ENCODE measurements at places on chromosomes 3 and 15.

DNA sequence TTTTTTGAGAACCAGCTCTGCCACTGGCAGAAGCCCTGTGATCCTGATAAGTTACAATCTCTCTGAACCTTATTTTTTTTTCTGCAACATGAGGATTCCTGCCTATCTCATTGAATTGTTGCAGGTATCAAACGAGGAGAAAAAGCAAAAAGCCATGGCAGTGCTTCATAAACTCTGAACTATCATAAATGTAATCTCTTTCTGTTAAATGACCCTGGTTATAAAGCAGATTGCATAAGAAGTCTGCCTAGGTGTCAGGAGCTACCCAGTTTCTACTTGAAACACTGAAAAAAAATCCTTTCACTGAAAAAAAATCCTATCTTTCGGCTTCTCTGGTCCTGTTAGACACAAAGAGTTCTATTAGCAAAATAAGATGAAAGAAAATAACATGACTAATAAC, 172.7 kb downstream of the FAM43A start:
- no peak for DNase-seq

- DNase-seq = no peak
Measured at GRCh38 chr3:9809239-9809614, 835 bp upstream of the TTLL3 start.

DNA sequence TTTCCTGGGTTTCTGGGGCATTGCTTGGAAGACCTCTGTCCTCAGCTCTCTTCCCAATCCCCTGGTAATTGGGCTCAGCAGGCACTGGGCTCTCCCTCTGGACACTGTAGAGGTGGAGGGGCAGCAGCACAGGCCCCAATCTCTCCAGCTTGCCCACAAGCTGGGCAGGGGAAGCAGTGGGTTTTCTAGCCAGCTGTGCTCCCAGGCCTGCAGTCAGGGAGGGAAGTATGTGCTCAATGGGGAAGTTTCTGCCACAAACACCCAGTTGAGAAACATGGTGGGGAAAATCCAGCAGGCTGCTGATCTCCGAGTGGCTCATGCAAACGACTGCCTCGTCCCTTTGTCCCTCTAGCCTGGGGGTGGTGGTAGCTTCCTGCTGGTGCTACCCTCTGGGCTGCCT, 12.8 kb upstream of the RFT1 start:
- DNase-seq = no peak

- DNase-seq = peak; percentile 73
Measured at GRCh38 chr15:52208306-52208946, 17.2 kb upstream of the GNB5 start.

- DNase-seq = no peak
Measured at GRCh38 chr15:29942143-29942542, 119.9 kb upstream of the TJP1 start.

GRCh38 chr15:72005483-72005882, 112.5 kb downstream of the MYO9A start:
- DNase-seq = no peak

DNA sequence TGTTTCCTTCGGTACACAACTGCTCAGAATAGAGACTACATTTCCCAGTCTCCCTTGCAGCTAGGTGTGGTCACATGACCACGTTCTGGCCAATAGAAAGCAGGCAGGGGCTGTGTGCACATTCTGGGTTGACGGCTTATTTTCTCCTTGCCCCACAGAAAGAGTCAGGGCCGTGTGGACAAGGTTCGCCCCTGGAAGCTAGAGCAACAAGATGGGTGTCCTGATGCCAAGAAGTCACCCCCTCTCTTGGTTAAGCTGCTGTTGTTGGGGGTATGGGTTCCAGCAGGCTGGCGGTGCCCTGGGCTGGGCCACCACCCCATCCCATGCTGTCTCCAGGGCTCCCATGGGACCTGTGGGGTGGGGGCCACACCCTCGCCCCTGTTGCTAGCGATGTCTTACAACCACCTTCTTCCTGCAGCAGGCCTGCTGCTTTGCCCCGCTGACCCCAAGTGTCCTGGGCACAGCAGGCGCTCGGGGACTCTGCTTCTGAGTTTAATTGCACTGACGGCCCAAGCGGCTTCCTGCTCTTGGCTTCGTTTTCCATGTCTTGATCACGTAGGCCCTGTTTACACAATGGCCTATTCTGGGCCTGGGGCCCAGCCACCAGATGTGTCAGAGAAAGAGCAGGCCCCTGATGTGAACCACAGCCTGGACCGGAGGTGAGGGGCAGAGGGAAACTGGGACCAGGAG, 24.9 kb downstream of the ABTB1 start:
- peak; percentile 78 for DNase-seq

DNA sequence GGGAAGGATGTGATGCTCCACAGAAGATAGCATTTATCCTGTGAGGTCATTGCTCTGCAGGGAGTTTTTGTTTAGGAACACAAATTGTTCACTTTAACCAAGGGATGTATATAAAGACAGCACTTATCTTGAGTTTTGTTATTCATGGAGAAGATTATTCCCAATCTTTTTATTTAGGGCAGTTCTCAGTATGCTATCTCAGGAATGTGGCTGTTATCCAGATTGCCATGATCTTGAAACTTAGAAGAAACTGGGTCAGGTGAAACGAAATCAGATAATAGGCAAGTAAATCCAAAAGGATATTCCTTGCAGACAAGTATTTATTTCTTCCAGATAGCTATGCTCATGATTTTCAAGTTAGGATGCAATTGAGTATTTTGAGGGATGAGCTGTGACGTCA, 19.3 kb upstream of the TMEM42 start:
- no peak for DNase-seq

DNA sequence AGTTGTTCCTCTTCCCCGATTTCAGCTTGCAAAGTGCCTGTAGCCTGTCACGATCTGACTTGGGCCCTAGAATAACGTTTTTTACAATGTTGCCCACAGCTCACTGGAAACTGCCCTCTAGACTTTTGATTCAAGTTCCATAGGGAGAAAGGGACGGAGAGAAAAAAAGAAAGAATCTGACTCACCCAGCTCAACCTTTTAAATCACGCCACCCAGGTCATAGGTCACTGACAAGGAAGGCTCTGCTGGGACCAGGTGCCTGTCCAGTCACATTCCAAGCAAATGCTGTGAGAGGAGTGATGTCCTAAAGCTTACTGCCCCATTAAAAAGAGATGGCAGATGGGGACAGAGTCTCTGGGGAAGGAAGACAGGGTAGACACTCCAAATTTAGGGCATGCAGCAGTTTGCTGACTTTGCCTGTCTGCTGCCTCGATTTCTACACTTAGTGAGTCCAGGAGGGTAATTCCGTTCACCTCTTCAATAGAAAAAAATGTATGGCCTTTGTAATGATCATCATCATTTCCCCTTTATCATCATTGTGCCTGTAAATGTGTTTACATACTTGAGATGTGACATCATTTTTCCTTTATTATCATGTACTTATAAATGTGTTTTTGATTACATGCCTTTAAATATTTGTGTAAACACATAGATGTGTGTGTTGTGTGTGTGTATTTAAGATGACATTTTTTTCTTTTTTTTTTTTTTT, 8.4 kb upstream of the MYO1E start:
- DNase-seq = no peak

GRCh38 chr3:27125821-27126501, 243.2 kb downstream of the NEK10 start:
- no peak for DNase-seq

DNA sequence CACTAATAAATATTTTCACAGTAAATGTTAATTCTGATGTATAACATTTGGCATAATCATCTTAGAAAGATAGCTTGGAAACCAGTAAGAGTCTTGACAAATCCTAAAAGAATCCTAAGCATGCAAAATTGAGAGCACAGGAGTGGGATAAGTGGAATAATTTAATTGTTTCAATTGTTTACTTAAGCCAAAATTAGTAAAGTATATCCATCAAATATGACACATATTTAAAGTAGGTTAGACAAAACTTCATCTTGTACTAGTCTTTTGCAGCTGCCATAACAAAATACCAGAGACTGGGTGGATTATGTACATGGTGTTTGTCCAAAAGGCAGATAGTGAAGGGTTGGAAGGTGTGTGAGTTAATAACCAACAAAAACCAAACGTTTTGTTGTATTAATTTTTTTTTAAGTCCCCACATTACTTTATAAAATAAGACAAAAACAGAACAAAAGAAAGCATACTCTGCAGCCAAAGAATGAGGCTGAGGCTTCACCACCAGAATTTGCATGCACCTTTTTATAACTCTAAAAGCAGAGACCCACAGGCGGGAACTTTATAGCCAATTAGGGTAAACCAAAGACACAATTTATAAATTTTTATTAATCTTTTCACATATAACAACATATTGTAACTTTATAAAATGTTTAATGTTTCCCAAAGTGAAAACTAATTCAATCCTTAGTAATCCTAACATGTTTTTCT, 41.9 kb upstream of the CD200R1L start:
- no peak for DNase-seq

DNA sequence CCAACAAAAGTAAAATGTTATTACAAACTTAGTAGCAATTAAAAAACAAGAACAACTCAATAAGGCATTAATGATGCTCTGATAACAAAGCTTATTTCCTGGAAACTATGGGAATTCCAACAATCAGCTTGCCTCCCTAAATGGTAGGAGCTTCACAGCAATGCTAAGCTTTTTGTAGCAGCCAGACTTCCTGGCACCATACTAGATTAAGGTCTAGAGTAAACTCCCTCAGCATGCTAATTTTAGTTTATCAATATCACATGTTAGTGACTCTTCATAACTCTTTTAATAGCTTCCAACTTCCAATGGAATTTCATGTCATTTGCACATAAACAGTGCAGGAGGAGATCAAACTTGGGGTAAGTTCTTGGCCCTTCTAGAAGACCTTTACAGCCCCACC, 782.0 kb downstream of the MCTP2 start:
- DNase-seq = no peak

DNA sequence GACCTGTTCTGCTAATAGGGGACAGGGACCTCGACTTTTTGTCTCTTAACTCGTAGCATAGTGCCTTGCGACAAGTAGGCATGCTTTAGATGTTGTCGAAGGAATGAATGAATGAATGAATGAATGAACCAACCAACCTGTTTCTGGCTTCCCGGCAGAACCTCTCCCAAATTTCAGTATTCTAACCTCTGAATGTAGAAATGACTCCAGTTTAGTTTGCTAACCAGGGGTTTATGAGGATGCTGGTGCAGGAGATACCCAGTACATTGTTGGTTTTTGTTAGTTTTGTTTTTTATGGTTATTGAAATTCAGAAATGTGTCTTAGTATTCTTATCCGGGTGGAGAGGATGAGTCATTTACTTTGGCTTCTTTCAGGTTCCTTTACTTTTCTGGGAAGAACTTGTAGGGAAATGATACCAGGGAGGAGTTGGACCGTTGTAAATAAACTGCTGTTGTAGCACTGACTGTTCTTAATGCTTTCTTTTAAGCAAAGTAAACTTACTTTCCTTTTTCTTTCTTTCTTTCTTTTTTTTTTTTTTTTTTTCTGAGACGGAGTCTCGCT, 29.6 kb upstream of the EHHADH start:
- peak; percentile 24 for DNase-seq

DNA sequence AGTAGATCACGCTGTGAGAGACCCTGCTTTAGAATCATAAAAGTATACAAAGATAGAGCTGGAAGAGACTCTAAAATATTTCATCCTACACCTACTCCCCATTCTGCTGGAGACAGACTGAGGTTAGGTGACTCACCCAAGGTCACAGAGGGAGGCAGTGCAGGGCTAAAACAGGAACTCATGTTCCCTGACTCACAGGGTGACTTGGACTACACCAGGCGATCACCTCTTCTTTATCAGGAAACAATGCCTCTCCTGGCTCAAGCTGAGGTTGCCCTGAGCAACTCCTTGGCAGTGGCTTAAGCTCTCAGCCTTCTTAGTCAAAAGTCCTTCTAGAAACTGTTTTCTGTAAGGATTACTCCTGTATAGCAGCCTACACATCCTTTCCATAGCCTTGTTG, 26.4 kb upstream of the TNFAIP8L3 start:
- DNase-seq = peak; percentile 96

GRCh38 chr15:82172506-82172905, 90.0 kb downstream of the EFL1 start:
- DNase-seq = no peak

DNA sequence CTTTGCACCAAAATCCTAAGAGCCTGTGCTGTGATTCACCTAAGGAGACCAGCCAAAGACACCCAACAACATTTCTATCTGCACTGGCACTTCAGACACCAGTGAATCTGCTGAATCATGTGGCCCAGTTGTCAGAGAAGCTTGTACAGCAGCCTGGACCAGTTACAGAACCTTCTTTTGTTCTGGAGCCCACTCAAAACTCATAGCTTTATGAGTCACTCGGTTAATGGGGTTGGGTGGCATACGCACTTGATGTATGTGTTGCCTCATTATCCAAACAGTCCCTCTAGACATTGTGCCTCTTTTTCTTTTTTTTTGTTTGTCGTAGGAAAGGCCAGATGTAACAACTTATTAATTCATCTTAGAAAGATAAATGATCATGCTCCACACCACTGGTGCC, 25.6 kb upstream of the GOLGA6L2 start:
- peak; percentile 6 for DNase-seq

GRCh38 chr15:87758794-87759418, 497.6 kb downstream of the NTRK3 start:
- DNase-seq = no peak

GRCh38 chr15:38229705-38230310, 22.8 kb upstream of the SPRED1 start:
- no peak for DNase-seq

- DNase-seq = no peak
Measured at GRCh38 chr3:126888186-126888760, 94.6 kb upstream of the PLXNA1 start.

GRCh38 chr3:104810896-104811295, 555.8 kb upstream of the ALCAM start:
- no peak for DNase-seq

GRCh38 chr3:88032245-88032644, 26.6 kb downstream of the CGGBP1 start:
- no peak for DNase-seq

DNA sequence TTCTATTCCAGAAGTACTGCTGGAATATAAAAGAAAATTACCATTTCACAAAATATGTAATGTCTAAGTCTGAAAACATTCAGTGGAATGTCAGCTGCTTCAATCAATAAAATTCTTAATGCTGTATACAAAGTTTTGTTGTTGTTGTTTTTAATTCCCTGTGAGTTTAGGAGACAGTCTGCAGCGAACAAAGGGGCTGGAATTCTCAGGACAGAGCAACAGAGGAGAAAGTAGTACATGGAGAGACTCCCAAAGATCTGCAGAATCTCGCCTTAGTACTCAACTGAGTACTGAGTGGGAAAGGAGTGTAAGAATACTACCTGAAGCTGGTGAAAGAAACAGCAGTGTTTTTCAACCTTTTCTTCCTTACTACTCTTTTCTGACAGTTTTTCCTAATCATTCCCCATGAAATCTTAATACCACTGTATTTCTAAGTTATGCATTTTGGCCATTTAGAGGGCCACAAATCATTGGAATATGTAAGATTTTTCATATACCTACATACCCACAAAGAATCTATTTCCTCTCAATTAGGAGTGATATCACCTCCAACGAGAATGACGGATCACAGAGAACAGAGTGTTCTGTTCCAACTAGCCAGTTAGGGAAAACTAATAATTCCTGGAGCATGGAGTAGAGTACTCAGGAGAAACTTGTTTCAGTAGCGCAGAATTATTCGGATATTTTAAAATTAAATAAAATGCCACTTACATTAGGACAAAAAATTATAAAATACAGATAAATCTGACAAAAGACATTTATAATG, 16.0 kb downstream of the ANKRD28 start:
- DNase-seq = peak; percentile 35
